ENCODE measurements at places on chromosomes 6 and 20.

- DNase-seq, result no peak
Observed at GRCh38 chr6:162481938-162482337, 245.6 kb downstream of the PRKN start.

DNA sequence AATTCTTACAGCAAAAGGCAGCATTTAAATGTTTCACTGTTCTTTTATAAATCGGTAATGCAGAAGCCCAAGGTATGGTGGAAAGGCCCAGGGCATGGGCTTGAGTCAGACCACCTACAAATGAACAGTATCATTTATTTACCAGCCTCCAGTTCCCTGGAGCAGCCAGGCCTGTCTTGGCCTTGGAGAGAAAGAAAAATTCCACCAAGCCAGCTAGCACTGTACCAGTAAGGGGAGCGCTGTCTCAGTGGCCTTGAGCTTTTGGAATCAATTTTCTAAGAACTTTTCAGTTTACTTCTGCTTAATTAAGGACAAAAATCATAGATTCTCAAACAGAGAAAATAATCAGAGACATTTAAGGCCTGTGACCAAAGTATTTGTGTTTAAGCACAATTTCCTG lies 12.3 kb downstream of the NAPB start:
- no peak for DNase-seq

DNA sequence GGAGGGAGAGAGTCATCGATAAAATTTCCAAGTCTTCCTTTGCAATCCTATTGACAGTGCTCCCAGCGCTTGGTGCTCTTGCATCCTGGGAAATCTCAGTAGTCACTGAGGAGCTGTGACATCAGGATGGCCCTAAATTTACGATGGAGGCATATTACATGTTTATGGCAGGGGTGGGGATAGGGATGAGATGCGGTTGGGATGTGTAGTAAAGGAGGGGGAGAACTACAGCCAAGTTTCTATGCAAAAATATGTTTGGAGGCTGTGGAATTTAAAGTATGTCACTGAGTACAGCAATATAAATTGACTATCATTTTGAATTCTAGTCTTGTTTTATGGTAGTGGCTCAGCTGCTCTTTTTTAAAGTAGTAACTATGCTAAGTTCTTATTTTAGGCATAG lies 544.9 kb downstream of the PKHD1 start:
- no peak for DNase-seq

GRCh38 chr20:51703400-51704287 lies 64.5 kb downstream of the ATP9A start:
- no peak for DNase-seq

DNA sequence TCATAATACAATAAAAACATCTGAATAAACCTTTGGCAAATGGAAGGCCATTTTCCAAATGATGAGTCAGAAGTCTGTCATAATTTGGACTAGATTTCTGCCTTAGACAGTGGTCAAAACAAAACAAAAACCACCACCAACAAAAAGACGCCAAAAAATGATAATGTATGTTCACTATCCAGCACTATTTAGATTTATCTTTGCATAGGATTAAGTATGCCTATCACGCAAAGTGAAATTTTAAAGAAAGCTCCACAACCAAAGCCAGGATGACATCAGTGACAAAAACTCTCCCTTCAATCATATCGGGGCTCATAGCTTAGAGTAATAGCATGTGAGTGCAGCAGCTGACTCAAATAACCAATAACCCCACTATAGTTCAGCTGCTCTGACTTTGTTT lies 201.9 kb downstream of the MOXD1 start:
- DNase-seq, result no peak

DNA sequence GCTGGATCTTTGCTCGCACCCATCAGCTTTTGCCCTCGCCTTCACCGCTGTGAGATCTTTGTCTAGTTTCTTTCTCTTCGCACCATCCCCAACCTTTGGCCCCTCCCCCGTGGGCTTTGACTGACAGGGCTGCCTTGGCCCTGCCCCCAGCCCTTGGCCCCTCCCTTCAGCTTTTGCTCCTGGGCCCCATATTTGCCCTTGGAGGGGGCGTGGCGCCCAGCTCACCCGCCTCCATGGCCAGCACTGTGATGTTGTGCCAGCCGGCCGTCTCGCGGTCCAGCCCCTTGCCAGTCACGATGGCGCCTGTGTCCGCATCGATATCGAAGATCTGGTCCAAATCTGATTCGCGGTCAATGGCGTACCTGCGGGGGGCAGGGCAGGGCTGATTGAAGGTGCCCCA lies 81.1 kb downstream of the CD40 start:
- no peak for DNase-seq

GRCh38 chr6:104771258-104771832 lies 88.4 kb downstream of the HACE1 start:
- DNase-seq, result no peak

DNA sequence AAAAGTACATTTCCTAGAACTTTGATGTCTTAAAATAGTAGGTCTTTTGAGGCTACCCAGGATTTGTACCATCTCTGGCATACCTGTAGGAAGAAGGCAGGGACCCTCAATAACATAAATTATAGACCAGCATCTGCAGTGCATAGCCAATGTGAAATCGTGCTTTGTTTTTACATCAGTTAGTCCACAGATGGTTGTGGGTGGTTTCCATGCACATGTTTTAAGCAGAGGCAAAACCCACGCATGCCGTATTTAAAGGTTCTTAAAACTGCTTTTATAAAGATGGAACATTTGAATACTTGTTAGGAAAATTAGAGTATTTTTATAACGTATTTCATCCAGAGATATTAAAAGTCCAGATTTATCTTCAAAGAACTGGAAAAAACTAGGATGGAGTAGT lies 66.3 kb downstream of the SH3BGRL2 start:
- no peak for DNase-seq

- peak; percentile 38 for DNase-seq
Observed at GRCh38 chr20:31968291-31969126, 558 bp downstream of the XKR7 start.

DNA sequence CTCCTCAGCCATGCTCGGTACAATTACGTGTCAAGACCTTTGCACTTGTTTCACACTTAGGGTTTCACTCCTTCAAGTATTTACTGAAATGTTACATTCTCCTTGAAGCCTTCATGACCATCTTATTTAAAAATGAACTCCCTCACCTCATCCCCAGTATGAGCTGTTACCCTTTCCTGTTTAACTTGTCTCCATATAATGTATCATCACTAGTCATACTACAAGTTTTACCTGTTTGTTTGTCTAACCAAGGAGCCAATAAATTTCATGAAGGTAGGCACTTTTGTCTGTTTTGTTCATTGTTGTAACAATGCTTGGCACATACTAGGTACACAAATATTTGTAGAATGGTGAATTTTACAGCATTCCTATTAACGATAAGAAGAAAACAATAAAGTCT lies 46.1 kb upstream of the MTRF1L start:
- no peak for DNase-seq

DNA sequence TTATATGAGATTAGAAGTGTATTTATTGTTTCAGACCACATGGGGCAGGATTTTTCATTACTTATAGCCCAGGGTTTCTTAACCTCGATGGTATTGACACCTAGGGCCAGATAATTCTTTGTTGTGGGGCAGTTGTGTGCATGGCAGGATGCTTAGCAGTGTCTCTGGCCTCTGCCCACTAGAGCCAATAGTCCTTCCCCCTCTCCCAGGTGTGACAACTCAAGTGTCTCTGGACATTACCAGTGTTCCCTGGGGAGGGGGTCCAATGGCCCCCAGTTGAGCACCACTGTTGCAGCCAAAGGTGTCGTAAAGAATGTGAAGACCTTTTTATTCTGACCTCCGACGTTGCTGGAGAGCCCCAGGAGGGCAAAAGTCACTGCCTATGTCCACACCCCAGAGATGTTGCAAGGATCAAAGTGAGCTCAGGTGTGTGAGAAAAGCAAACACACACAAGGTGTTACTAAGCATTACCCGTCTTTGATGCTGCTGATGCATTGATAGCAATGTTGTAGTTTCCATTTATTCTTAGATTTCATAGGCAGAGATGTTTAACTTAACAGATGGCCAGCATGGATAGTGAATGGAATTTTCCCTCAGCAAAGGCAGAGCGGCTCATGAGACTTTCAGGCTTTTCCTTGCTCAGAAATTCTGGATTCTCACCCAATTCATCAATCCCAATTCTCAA lies 22.2 kb downstream of the BANF2 start:
- no peak for DNase-seq

- no peak for DNase-seq
Observed at GRCh38 chr6:22362361-22362760, 65.5 kb upstream of the PRL start.
